ENCODE measurements at places on chromosomes 7 and 10.

DNA sequence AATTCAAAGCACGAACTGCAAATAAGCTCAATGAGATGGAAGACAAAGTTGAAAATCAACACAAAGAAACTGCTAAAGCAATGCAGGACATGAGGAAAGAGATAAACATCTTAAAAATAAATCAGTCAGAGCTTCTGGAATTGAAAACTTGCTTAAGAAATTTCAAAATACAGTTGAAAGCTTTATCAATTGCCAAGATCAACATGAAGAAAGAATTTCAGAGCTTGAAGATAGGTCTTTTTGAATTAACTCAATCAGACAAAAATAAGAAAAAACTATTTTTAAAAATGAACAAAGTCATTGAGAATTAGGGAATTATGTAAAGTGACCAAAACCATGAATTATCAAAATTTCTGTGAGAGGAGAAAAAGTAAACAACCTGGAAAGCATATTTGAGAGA, 218.1 kb downstream of the CTNNA3 start:
- no peak for DNase-seq

DNA sequence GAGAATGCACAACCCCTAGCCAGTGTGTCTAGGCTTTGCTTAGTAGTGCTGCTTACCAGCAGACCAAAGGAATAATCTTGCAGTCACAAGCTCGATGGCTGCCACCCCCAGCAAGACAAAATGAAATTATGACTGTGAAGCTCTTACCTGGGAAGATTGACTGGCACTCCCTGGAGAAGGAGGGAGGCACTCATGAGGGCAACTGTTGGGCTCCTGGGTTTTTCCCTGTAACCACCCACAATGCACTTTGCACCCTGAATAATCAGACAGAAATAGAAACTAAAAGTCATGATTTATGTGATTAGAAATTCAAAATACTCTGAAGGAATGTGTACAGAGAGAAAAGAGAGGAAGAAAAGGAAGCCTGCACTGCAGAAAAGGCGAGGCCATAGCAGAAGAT, 144.3 kb upstream of the DGKB start:
- no peak for DNase-seq

DNA sequence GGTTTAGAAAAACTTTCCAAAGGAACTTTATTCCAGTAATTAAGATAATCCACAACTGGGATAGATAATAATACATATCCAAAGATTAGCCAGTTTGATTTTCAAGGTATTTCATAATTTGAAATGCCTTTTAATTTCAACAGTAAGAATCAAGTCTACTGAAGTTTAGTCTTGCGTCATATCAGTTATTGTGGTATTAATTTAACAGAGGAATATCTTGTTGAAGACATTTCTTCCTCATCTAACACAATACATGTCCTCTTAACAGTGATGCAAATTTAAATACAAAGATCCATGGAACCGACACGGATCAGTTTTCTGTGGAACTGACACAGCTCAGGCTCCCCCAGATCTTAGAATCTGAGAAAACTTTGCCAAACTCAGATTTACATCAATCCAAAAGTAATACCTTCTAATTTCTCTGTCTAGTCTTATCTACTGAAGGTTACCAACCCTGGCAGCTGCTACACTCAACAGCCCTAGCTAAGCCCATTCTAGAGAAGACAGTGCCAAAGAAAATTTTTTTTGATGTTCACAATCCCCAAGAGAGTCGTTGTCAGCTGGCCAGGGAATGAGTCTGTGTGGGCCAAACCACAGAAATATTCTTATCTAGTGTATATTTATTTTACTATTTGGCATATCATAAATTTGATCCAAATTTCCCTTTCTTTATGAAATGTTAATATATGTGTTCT, 365.2 kb upstream of the MEOX2 start:
- no peak for DNase-seq

GRCh38 chr7:11831156-11831735, 752 bp downstream of the THSD7A start:
- DNase-seq: no peak

- DNase-seq: no peak
Measured at GRCh38 chr7:83036721-83037380, 125.8 kb downstream of the PCLO start.

DNA sequence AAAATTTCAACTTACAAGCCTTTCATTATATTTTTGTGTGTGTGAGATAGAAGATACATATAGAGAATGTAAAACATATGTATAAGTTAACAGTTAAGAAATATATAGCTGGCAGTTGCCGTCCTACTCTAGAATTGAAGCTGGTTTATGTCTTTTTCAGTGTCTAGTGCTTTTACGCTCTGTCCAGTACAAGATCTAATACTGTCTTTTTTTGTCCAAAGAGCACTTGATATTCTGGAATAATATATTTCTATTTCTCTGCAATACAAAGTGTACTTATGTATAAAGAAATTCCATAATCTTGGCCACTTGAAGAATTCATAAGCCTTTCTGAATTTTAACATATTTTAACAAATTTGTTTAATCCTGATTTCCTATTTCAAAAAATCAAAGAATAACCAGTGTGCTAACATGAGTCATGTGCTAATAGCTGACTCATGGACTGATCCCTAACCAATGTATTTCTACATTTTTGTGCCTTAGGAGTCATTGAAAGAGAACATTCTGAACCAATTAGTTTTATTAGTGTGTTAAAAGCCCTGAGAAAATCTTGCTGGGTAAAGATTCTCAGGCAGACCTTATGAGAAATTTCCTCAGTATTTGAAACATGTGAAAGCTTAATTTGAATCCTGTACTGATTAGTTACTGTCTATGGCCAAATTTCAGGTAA, 73.2 kb upstream of the CCAR1 start:
- DNase-seq: no peak

DNA sequence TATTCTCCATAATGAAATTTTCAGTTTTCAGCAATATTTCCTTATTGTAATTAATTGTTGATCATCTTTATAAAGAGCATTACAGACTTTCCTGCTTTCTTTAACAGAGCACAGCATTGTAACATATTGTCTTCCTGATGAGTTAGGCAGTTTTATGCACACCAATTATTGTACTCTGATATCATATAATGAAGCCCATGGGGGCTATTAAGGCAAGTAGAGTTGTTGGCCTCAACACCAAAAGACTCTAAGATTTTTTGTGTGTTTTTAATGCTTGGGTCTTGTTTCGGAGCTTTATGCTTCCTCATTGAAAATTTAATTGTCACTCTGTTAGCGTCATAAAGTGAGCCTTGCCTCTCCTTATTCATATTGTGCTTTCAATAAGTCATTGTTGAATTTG, 49.2 kb upstream of the ARID5B start:
- DNase-seq: no peak

DNA sequence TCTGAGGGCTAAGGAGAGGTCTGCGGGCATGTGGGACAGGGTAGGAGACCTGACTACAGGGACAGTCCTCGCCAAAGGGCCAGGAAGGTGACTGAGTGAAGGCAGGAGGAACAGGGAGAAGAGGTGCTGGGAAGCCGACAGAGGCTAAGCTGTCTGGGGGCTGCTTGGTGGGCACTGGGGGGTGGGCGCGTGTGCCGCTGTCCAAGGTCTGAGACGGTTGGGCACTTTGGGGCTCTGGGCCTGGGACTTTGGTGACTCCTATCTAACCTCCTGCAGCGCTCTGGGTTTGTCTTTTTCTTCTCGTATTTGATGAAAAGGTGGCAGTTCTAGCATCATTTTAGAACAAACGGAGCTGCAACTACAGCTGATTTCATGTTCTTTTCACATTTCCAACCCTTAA, 141.5 kb downstream of the C10orf105 start:
- DNase-seq: no peak

DNA sequence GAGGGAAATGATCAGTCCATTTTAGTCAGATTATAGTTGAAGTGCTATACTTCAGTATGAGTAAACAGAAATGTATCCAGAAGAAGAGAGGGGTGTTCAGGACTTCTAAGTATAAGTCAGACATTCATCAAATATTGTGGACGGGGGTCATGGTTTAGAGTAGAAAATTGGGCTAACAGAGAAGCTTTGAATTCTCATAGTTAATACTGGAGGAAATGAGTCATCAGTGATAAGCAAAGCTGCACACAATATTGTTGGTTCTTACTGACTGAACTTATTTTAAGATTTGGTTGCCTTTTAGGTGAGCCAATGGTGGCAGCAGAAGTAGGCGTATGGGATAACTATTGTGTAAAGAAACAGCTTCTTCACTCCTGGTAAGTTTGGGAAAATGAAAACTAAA, 1.7 kb upstream of the SUMF2 start:
- no peak for DNase-seq

GRCh38 chr10:96665306-96665705, 55.0 kb downstream of the PIK3AP1 start:
- no peak for DNase-seq

GRCh38 chr10:87862679-87863052, 667 bp downstream of the KLLN start:
- DNase-seq: no peak

- no peak for DNase-seq
Measured at GRCh38 chr7:19754521-19755116, 18.8 kb downstream of the TMEM196 start.

GRCh38 chr10:8586504-8586903, 532.0 kb downstream of the GATA3 start:
- no peak for DNase-seq

- no peak for DNase-seq
Measured at GRCh38 chr7:155997431-155998327, 185.4 kb upstream of the SHH start.

- DNase-seq: no peak
Measured at GRCh38 chr10:77862595-77862994, 64.0 kb downstream of the DLG5 start.

DNA sequence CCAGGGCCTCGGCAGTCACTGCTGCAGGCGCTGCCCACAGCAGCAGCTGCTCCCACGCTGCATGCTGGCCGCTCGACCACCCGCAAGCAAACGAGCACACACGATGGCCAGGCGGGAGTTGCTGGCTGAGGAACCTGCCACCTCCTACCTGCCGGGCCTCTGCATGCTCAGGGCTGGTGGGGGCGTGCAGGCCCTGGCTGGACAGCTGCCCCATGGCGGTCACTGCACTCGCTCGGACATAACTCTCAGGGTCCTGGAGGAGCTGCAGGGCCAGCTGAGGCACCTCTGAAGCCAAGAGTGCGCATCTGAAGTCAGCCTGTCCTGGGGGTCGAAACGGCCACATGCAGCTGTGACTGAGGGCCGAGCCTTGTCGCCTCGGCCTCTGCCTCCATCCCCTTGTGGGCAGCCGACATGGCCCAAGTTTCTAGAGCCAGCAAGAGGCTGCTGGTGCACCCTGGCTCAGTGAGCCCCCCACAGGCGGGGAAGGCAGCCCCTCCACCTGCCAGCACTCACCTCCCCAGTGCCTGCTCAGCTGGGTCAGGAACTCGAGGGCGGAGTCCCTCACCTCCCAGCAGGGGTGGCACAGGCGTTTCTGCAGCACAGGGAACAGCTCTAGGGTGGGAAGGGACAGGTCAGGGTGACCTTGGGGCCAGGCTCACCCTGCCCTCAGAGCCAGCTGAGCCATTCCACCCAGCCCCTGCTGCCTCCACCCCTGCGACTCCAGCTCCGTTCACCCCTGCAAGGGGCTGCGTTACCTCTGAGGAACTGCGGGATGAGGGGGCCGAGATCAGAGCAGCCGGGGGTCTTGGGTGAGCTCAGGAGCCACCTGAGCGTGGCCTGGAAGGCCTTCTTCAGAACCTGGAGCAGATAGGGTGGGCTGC, 16.1 kb downstream of the BRAT1 start:
- no peak for DNase-seq

GRCh38 chr10:104642658-104643302, 1.7 kb downstream of the SORCS3 start:
- DNase-seq: no peak

- no peak for DNase-seq
Measured at GRCh38 chr7:29564496-29565223, 1.0 kb downstream of the PRR15 start.

DNA sequence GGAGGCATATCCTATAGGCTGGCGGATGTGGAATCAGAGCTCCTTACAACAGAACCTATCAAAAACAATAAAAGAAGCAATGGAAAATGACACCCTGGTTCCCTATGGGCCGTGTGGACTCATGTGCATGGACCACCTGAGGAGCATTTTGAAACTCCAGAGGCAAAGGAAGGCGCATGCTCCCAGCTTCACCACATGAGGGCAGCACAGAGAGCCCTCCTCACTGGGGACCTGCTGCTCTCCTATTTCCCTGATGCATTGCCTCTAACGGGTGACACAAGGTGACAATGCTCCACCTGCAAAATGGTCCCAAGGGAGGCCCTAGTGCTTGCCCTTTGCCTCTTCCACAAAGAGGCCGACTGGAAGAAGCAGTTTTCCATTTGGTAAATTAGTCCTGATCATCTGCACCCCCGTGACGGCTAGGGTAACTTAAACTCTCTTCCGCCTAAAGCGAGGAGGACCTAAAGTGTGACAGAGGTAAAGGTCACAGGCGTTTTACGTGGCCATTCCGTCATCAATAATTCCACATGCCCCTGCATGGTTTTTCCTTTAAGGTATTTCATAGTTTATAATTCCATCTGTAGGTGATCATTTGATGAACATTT, 67.7 kb downstream of the GPAM start:
- DNase-seq: no peak

DNA sequence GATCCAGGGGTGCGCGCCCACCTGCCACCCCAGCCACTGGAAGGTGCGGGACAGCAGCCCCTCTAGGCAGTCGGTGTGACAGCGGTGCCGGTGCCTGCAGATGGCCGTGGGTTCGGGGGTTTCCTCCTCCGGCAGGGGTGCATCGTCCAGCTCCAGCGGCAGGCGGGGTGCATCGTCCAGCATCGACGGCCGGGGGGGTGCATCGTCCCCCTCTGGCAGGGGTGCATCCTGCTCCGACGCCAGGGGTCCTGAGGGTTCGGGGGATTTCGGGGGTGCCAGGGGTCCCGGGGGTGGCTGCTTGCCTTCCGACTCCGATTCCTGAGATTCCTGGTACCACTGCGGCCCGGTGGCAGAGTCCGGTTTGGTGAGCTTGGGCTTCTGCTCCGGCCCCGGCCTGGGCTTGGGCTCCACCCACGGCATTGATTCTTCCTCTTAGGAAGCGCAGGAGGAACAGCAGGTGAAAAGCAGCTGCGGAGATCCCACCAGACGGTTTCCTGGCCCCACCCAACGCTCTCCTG, 90.2 kb upstream of the RAB18 start:
- DNase-seq: no peak

DNA sequence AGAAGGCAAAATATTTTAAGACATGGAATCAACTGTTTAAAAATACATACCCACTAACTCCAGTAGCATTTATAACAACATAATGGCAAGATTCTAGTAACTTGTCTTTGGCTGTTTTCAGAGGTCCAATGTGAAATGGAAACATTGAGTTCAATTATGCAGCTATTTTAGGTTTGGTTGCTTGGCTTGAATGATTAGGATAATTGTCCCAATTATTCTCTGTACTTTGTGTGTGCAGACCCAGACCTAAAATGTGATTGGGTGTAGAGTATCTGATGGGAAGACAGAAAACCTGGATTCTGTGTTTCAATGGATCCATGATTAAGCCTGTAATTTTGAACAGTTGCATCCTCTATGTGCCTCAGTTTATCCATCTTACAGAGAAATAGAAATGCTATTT, 392.7 kb upstream of the NFE2L3 start:
- DNase-seq: no peak

Data from NCI-H187 treated with DMSO at 0.1 percent for 48 hours (cell line).